ENCODE measurements at places on chromosomes 1 and 21. TPM values are rescaled to one million over a fixed set of nuclear protein-coding genes. Genes with fewer than 3 reads are reported as not detected.

Gene NDUFV3
- total RNA-seq, result 42.3 TPM

Gene PLPP3
- total RNA-seq, result 35.8 TPM

Gene KDF1
- 13.8 TPM for total RNA-seq

Gene OR10Z1
- not detected for total RNA-seq

Gene TNFRSF18
- total RNA-seq, result not detected

Gene RABGGTB
- 50.6 TPM for total RNA-seq

Gene AGRN
- total RNA-seq, result 85.1 TPM

Gene CLDN17
- not detected for total RNA-seq

Gene AMY1C
- 0.66 TPM for total RNA-seq

Gene HCRTR1
- not detected for total RNA-seq

DNA sequence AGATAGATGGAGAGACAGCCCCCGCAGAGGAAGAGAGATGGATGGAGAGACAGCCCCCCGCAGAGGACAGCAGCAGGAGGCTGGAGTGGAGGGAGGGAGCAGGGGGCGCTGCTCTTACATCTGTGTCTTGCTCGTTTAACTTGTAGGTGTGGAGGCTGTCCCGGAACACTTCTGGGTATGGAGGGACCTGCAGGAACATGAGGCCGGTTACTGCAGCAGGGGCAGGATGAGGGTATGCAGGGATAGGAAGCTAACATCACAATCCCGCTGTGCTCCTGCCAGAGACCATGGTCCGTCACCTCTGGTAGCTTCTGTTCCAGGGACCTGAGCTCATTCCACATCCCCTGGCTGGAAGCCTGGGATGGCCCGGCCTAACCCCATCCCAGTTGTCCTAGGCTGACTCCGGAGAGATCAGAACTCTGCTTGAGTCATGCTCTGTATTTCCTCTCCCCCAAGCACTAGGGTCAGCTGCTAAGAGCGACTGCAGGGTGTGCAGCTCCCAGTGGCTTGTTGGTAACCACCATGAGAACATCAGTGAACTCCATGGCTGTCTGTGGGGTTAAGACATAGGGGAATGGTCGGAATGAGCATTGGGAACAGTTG is 36.7 kb upstream of the GOLT1A start:
- H3K27me3 ChIP-seq, result no peaks in the 10 kb centered on the region
- no peaks in the 10 kb centered on the region for H3K4me1 ChIP-seq
- no peaks in the 10 kb centered on the region for H3K36me3 ChIP-seq
- DNase-seq, result peak; percentile 42
- H3K27ac ChIP-seq, result no peak overlapping the region

DNA sequence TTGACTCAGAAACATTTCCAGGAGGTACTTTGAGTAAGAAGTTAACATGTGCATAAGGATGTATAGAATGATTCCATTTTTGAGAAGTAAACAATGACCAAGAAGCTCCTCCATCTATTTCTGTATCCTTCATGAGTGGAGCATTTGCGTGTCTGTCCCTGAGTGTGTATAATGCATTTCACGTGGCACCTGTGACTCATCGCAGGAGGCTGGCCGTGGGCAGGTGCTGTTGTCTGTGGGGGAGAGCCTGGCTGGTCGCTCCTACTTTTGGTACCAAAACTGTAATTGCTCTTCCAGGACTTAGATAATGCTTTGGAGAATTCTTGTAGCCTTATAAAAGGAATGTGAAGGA is 16.5 kb downstream of the SLC37A1 start:
- DNase-seq, result no peak
- H3K4me1 ChIP-seq, result peaks cover 24% of the 10 kb centered on the region
- H3K4me3 ChIP-seq, result no peak overlapping the region

- no peaks in the 10 kb centered on the region for H3K4me1 ChIP-seq
- no peak overlapping the region for H3K27ac ChIP-seq
- DNase-seq, result no peak
- no peak overlapping the region for H3K4me3 ChIP-seq
- H3K27me3 ChIP-seq, result no peaks in the 10 kb centered on the region
Measured at GRCh38 chr21:37967036-37967435, 50.8 kb upstream of the KCNJ6 start.

GRCh38 chr1:6623269-6623965 is 1.3 kb upstream of the THAP3 start:
- DNase-seq, result no peak
- no peaks in the 10 kb centered on the region for H3K36me3 ChIP-seq
- no peaks in the 10 kb centered on the region for H3K27me3 ChIP-seq
- no peak overlapping the region for H3K4me3 ChIP-seq

DNA sequence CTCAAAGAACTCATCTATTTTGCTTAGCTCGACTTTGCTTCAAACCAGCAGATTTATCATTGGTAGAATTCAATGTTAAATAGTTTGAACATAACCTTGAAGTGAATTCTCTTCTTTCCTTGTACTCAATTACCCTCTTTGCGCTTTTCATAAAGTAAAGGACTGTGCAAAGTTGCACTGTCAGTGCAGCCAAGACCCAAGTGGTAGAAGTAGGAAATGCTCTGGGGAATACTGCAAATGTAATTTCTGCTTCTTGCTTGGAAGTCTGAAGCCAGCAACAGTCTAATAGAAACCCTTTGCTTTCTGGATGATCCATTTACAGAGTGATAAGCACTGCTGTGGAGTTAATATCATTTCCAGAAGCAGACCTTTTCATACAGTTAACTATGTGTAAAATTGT is 936.7 kb upstream of the TMPRSS15 start:
- no peak for DNase-seq
- H3K27ac ChIP-seq, result no peak overlapping the region
- no peaks in the 10 kb centered on the region for H3K36me3 ChIP-seq

- no peaks in the 10 kb centered on the region for H3K4me1 ChIP-seq
- no peak overlapping the region for H3K4me3 ChIP-seq
- no peak overlapping the region for H3K27ac ChIP-seq
Measured at GRCh38 chr21:37574316-37574715, 207.7 kb downstream of the DYRK1A start.

DNA sequence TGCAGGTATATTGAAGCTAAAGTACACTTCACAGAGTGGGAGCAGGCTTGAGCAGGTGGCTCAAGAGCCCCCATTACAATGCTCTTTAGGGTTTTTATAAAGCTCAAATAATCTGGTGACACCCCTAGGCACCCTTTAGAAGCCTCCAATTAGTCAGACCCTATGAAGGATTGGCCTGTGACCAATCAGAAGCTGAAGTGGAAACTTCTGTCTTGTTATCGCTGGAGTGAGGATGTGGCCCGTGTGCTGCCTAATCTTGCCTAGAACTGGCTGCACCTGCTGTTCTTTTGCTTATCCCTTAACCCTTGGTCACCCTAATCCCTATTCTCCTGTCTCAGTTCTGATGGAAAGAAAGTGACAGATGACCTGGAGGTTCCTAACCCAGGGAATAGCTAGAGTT is 70.8 kb upstream of the ABCG1 start:
- H3K36me3 ChIP-seq, result no peaks in the 10 kb centered on the region
- DNase-seq, result no peak
- no peak overlapping the region for H3K27ac ChIP-seq
- no peak overlapping the region for H3K4me3 ChIP-seq
- peaks cover 13% of the 10 kb centered on the region for H3K4me1 ChIP-seq

GRCh38 chr21:38027901-38028498 is 111.7 kb upstream of the KCNJ6 start:
- H3K4me1 ChIP-seq, result no peaks in the 10 kb centered on the region
- H3K27me3 ChIP-seq, result no peaks in the 10 kb centered on the region
- H3K36me3 ChIP-seq, result no peaks in the 10 kb centered on the region
- no peak overlapping the region for H3K4me3 ChIP-seq

- no peak overlapping the region for H3K27ac ChIP-seq
- no peaks in the 10 kb centered on the region for H3K36me3 ChIP-seq
- no peaks in the 10 kb centered on the region for H3K27me3 ChIP-seq
- H3K4me3 ChIP-seq, result no peak overlapping the region
- no peak for DNase-seq
- no peaks in the 10 kb centered on the region for H3K4me1 ChIP-seq
Measured at GRCh38 chr1:94178901-94179300, 58.0 kb upstream of the ABCA4 start.

- H3K27ac ChIP-seq, result no peak overlapping the region
- no peak for DNase-seq
- no peaks in the 10 kb centered on the region for H3K4me1 ChIP-seq
- H3K27me3 ChIP-seq, result no peaks in the 10 kb centered on the region
- no peak overlapping the region for H3K4me3 ChIP-seq
- H3K36me3 ChIP-seq, result no peaks in the 10 kb centered on the region
Measured at GRCh38 chr1:82555501-82555900, 754.8 kb downstream of the ADGRL2 start.

- H3K4me1 ChIP-seq, result peaks cover 4% of the 10 kb centered on the region
- no peak overlapping the region for H3K4me3 ChIP-seq
- peak; percentile 64 for DNase-seq
- H3K27ac ChIP-seq, result no peak overlapping the region
Measured at GRCh38 chr1:68116643-68117235, 66.3 kb upstream of the DIRAS3 start.

DNA sequence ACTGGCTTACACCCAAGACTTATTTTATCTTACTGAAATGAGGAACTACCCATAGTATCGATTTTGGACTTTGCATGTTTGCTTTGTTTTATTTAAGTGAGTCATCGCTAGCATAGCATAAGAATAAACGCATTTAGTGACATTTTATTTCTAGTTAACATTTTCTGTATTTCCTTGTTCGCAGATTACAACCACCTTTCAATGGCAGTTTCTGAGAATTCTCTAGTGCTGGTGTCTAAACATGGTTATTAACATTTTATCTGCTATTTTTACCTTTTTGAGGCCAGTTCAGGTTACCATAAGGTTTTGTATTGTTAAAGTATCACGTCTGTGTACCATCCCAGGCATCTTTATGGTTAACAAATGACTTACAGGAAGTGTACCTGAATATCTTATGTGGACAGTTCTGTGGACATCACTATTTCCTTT is 24.5 kb downstream of the EEIG2 start:
- H3K4me3 ChIP-seq, result no peak overlapping the region
- no peak overlapping the region for H3K27ac ChIP-seq
- H3K4me1 ChIP-seq, result peaks cover 24% of the 10 kb centered on the region
- H3K27me3 ChIP-seq, result no peaks in the 10 kb centered on the region
- no peak for DNase-seq

DNA sequence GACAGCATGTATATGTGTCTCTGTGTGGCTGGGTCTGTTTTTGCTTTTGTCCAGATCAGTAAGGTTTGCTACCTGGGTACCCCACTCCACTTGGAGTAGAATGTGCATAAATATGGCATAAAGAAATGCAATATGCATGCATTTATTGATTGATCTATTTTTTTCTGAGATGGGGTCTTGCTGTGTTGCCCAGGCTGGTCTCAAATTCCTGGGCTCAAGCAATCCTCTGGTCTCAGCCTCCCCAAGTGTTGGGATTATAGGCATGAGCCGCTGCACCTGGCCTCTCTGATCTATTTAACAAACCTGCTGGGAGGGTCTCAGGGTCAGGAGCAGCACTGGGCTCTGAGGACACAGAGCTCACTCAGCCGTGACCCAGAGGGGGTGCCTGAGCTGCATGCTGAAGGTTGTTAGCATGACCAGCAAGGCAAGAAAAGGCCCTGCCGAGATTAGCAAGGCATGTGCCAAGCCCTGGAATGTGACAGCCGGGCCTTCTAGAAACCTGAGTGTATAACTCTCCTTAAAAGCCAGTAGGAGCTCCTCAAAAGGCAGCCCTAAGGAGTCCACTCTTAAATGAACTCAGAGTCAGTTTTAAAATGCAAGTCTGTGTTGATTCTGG is 22.5 kb downstream of the PCSK9 start:
- H3K27ac ChIP-seq, result no peak overlapping the region
- H3K27me3 ChIP-seq, result no peaks in the 10 kb centered on the region
- no peaks in the 10 kb centered on the region for H3K4me1 ChIP-seq
- no peak for DNase-seq
- H3K4me3 ChIP-seq, result no peak overlapping the region

- no peaks in the 10 kb centered on the region for H3K4me1 ChIP-seq
- no peaks in the 10 kb centered on the region for H3K36me3 ChIP-seq
- no peak overlapping the region for H3K27ac ChIP-seq
- H3K27me3 ChIP-seq, result no peaks in the 10 kb centered on the region
Measured at GRCh38 chr1:198638441-198638840, 399 bp upstream of the PTPRC start.

DNA sequence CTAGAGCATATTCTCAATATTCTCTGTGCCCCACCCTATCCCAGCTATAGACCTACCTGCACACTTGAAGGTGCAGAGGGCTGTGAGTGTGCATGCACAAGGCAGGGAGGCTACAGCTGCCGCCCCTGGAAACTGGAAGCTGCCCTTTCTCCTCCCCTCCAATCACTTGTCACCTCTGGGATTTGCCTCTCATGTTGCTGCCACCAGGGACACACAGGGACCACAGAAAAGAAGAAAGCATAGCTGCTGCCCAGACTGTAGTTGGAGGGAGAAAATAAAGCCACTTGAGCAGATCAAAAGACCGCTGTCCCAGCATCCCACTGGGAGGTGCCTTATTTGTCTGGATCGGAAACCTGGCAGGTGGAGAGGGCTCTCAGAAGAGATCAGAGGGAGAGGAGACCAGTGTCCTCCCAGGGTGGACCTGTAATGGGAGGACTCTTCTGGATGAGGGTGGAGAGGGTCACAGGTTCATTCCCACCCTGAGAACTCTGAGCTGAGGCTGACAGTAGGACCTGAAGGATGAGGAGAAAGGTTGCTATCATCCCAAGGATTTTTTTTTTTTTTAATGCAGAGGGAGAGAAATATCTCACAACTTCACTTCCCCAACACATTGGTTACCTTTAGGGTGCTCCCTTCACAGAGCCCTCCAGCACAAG is 7.6 kb upstream of the INPP5B start:
- no peaks in the 10 kb centered on the region for H3K4me1 ChIP-seq
- no peak for DNase-seq
- H3K4me3 ChIP-seq, result no peak overlapping the region
- H3K27me3 ChIP-seq, result no peaks in the 10 kb centered on the region

- peak; percentile 82 for DNase-seq
- no peaks in the 10 kb centered on the region for H3K36me3 ChIP-seq
- peak overlapping the region; percentile 40 for H3K27ac ChIP-seq
- H3K4me3 ChIP-seq, result no peak overlapping the region
Measured at GRCh38 chr1:21573971-21574465, 64.8 kb downstream of the ALPL start.

GRCh38 chr1:115595279-115596079 is 46.3 kb upstream of the VANGL1 start:
- H3K4me3 ChIP-seq, result no peak overlapping the region
- no peaks in the 10 kb centered on the region for H3K4me1 ChIP-seq
- no peaks in the 10 kb centered on the region for H3K36me3 ChIP-seq
- H3K27ac ChIP-seq, result no peak overlapping the region

- H3K4me1 ChIP-seq, result no peaks in the 10 kb centered on the region
- H3K4me3 ChIP-seq, result no peak overlapping the region
- H3K27ac ChIP-seq, result no peak overlapping the region
- H3K36me3 ChIP-seq, result peaks cover 10% of the 10 kb centered on the region
- DNase-seq, result no peak
Measured at GRCh38 chr1:17655922-17656321, 99.2 kb upstream of the ACTL8 start.
